ENCODE measurements at places on chromosomes 1 and 21.
A peak's percentile ranks its signal among the peaks of the same experiment; 100 is the strongest.

DNA sequence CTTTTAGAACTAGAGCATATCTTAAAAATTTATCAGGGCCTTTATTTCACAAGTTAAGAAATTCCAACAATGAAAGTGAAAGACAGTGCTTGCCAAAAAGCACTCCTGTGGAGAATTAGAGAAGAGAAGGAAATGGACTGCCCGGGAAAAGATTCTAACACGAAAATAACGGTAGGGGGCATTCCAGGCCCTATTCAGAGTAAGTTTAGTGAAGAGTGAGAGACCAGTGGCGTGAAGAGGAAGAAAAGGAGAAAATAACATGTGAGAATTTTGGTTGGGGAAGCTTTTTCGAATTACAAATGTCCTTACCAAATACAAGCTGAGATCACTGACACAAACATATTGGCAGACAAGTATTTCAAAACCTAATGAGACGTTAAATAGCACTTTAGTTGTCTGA is 38.4 kb upstream of the RBM34 start:
- DNase-seq, result peak; percentile 12

- no peak for DNase-seq
Measured at GRCh38 chr1:184469396-184469795, 82.6 kb downstream of the C1orf21 start.

- no peak for DNase-seq
Measured at GRCh38 chr1:59673573-59674450, 140.9 kb upstream of the HOOK1 start.

- DNase-seq, result no peak
Measured at GRCh38 chr1:233090746-233091494, 140.5 kb downstream of the NTPCR start.

DNA sequence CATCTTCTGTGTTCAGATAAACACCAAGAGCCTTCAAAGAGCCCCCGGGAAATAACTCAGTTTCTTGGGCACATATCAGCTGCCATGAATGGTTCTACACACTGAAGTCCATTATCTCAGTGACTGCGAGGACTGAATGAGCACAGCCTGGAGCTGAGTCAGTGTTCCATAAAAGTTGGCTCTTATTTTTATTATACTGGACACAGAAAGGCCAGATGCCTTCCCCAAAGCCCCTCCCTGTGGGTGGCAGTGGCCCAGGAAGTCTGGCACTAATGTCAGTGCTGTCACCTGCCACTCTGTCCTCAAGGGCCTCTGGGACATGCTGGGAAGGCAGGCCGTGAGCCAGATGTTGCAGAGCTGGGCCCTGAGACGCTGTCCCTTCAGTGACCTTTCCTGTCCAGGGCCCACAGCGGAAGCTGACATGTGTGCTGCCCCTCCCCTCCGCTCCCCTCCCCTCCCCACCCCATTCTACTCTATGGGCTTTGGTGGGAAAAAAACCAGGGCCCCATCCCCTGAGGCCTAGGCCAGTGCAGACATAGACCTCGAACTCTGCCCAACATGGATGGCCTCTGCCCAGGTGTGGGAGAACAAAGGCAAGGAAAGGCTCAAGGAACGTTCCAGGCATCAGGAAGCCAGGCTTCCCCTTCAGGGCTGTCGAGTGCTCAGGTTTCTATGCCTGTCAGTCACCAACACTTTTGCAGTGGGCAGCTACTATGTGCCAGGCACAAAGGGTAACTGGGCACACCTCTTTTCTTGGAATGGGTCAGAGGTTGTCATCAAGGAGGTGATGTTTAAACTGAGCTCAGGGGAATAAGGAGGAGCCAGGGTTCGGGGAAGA is 22.4 kb upstream of the NPPB start:
- DNase-seq, result no peak

GRCh38 chr1:174157157-174157806 is 2.0 kb upstream of the RABGAP1L start:
- DNase-seq, result no peak

DNA sequence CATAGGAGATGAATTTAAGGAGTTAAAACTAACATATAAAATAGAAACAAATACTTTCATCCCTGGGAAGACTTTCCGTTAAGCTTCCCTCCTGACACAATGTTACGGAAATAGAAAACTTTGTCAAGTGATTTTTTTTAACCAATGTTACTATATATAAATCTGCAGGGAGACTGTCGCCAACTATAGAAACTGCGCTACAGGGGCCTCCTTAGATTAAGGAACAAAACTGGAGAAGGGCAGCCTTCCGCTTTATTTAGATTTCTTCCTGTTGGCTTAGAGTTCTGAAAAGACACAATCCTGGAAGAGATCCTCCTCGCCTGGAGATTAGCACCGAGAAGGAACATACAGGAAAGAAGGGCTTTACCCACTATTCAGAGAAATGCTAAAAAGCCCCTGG is 1.5 kb downstream of the MGST3 start:
- no peak for DNase-seq

GRCh38 chr21:14547834-14548513 is 1.9 kb upstream of the SAMSN1 start:
- no peak for DNase-seq

- DNase-seq, result no peak
Measured at GRCh38 chr1:110338309-110338885, 780 bp upstream of the RBM15 start.

DNA sequence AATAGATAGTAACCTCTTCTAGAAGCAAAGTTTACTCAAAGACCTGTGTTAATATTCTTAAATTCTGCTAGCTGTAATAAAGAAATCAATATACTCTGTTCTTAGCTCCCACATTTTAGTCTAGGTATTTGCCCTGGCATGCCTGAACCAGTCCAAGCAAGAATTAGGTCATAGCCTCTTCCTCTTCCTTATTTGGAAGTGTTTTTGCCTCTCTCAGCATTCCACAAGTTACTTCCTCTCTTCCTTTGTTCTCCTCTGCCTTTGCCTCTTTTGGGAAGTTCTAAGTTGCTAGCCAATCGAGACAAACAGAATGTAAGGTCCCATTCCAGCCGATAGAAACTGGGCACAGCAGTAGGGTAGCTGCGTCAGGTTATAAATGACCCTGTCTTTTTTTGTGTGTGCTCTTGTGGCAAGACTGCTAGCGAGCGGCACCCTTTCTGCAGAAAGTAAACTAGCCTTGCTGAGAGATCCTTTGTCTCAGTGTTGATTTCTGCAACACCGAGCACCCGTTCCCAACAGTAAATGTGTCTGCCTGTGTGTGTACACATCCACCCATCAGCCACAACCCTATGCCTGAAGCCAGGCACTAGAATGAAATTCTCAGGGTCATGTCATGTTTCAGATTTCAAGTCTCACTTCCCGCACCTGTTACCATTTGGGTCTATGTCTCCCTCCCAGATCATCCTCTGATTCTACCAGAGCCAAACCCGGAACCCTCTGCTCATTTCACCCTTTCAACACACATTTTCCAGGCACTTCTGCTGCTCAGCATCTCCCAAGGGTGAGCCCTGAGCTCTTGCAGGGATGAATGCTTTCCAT is 37.5 kb downstream of the LRRC3 start:
- DNase-seq, result no peak

DNA sequence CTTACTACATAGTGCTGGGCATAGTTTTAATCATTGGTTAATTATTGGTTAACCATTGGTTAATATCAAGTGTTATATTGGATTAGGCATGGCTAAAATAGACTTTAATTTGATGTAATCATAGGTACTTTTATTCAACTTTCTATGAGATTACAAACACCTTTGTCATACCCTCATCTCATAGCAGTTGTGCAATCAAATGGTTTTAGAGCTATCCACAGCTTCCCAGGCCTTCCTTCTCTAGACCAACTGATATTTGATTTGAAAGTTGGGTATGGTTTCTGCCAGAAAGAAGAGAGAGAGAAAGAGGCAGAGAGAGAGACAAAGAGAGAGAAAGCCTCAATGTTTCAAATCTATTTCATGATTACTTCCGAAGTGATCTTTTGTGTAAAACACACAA is 9.6 kb upstream of the RGS1 start:
- no peak for DNase-seq

- no peak for DNase-seq
Measured at GRCh38 chr1:247409869-247410544, 6.0 kb upstream of the NLRP3 start.

GRCh38 chr1:110242731-110243130 is 32.6 kb downstream of the KCNC4 start:
- no peak for DNase-seq

GRCh38 chr1:94795434-94795833 is 24.7 kb upstream of the SLC44A3 start:
- no peak for DNase-seq

DNA sequence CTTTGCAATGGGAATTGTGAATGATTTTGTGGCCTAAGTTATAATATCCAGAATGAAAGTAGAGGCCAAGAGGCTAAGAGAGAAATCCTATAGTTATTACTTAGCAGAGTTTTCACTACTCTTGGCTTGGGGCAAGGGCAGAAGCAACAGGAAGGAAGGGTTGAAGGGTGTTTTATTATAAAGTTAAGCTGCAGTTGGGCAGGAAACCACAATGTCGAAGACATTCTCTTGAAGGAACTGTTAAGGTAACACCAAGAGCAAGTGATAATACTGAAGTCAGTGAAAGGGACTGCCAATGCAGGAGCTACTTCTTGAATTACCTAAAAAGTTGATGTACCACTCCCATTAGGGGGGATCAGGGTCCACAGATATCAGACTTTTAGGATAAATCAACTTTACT is 8.3 kb downstream of the XCL2 start:
- no peak for DNase-seq

DNA sequence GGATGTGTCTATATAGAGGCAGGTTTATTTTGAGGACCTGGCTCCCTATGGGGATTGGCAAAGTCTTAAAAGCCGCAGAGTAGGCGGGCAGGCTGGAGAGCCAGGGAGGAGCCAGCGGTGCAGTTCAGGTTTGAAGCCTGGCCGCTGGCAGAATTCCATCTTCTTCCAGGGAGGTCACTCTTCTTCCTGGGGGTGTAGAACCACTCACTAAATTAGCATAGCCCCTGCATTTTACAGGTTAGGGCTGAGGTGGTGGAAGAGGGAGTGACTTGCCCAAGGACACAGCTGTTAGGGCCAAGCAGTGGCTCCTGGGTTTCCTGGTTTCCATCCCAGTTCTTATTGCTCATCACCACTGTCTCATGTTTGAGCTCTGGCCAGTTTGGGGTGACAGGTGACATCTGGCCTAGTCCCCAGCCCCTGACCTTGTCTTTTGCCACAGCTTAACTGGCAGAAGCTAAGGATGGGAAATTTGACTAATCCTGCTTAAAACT is 1.4 kb downstream of the PINK1 start:
- DNase-seq, result no peak

DNA sequence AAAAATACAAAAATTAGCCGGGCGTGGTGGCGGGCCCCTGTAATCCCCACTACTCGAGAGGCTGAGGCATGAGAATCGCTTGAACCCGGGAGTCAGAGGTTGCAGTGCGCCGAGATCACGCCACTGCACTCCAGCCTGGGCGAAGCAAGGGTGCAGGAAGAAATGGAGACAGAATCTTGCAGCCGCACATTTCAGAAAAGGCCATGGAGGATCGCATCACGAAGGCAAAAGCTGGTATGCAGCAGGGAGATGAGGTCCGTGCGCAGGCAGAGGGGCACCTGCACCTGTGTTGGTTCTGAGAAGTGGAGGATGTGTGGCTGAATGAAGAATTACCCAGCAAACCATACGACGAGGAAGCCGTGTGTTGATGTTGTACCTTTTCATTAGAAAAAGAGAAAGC is 53.0 kb upstream of the ABCG1 start:
- DNase-seq, result no peak

DNA sequence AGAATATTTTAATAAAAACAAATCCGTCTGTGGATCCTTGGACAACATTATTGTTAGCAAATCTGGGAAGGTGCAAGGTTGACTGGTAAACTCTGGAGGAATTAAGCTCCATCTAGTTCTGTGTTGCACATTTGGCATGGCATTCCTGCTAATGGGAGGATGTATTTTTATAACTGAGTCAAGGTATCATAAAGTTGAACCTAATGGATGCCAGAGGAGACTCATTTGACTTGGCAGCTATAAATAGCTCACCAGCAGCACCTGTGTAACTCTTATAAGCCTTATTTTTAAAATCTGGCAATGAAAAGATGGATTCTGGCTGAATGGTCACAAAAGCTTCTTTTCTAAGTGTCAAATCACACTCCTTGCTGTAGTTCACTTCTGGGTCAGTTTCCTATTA is 118.5 kb upstream of the ADAMTS5 start:
- no peak for DNase-seq

- no peak for DNase-seq
Measured at GRCh38 chr1:54219688-54220003, 19.7 kb downstream of the MRPL37 start.

DNA sequence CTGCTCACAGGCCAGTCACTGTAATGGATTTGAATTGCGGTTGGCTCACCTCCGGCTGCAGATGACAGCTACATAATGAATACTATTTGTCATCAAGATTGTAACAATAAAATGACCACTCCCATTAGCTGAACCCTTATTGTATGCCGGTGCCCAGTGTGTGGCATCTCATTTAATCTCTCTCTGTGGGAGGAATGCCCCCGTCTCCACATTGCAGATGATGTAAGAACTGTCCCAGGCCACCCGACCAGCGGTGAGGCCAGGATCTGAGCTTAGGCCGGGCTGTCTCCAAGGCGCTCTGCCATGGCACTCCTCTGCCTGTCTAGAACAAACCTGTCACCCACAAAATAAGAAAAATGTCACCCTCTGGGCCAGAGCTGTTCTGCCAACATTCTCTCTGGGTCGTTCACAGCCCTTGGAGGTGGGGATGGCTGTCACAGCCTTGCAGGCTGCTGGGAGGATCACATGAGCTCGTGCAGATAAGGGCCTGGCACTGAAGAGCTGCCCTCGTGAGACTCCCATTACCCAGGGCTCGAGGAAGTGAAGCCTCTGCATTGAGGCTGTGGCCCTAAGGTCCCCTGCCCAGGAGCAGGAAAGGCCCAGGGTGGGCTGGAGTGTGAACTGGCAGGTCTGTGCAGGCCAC is 52.7 kb downstream of the ECE1 start:
- no peak for DNase-seq

- DNase-seq, result peak; percentile 11
Measured at GRCh38 chr1:192904438-192904895, 95.6 kb downstream of the RGS2 start.

Measured in HFF-Myc (cell line).